ENCODE measurements at places on chromosomes 3 and 15. TPM values are rescaled to one million over a fixed set of nuclear protein-coding genes. Genes with fewer than 3 reads are reported as not detected.

The MTHFS gene
- 15.7 TPM for total RNA-seq

The SLC2A2 gene
- total RNA-seq, result not detected

The ITIH3 gene
- total RNA-seq, result not detected

The WDR5B gene
- total RNA-seq, result 4.8 TPM

The GABRG3 gene
- total RNA-seq, result not detected

The P2RY13 gene
- total RNA-seq, result not detected

The SLC22A13 gene
- total RNA-seq, result 0.43 TPM
